CD4-positive, alpha-beta T cell treated with Interferon gamma for 1 hour (primary cell): ENCODE measurements at places on chromosomes 5 and 9.

- no peak for DNase-seq
These were observed 333.5 kb downstream of the EFNA5 start for GRCh38 chr5:107337281-107337680.

DNA sequence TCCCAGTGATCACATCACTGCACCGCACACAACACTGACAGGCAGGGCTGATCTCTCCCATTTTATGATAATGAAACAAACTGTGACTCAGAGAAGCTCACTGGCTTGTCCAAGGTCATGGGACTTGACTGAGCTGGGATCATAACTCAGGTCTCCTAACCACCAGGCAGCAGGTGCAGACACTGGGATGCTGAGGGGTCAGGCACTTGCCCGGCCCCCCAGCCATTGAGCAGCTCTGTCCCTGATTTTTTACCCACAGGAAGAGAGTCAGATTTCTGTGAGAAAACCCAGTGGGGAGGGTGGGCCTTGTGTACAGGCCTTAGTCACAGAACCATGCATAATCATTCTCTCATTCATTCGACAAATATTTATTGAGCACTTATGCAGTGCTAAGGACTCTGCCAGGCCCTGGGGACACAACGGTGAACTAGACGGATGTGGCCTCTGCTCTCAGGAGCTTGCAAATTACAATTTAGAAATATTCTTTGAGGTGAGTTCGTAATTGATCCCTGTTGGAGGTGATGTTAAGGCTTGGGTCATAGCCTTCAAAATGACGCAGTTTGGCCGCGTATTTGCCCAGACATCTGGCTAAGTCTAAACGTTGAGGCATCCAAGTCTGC lies 54.5 kb upstream of the TGFBR1 start:
- no peak for DNase-seq

DNA sequence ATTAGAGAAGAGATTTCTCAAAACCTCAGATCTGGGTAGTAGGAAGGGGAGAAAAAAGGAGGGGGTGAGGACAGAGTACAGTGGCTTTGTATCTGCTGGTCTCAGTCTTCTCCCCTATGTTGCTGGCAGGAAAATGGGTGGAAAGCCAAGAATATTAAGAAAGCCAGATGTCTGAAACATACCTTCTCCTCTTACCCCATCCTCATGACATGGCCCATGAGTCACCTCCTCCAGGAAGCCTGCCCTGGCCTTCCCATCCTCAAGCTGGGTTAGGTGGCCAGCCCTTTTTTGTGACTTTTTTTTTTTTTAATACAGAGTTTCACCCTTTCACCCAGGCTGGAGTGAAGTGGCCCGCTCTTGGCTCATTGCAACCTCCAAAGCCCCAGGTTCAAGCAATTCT lies 61.8 kb downstream of the ABCA1 start:
- peak; percentile 37 for DNase-seq

GRCh38 chr5:103942587-103943186 lies 380.1 kb upstream of the NUDT12 start:
- no peak for DNase-seq

DNA sequence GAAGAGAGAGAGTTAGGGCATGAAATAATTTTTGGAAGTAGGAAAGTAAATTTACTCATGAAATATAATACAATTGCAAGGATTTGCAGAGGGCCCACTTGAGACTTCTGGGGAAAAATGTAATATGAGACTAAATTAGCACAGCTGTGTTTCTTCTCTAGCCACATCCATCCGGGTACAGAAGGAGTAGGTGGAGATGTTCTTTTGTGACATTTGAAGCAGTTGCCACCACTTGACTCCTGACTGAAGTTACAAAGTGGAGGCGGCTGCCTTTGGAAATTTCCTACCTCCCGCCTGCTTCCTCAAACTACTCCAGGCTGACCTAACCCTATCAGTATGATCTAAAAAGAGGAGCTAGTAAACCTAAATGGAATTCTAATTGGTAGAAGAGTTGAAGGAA lies 58.1 kb upstream of the SHISAL2B start:
- DNase-seq, result no peak

DNA sequence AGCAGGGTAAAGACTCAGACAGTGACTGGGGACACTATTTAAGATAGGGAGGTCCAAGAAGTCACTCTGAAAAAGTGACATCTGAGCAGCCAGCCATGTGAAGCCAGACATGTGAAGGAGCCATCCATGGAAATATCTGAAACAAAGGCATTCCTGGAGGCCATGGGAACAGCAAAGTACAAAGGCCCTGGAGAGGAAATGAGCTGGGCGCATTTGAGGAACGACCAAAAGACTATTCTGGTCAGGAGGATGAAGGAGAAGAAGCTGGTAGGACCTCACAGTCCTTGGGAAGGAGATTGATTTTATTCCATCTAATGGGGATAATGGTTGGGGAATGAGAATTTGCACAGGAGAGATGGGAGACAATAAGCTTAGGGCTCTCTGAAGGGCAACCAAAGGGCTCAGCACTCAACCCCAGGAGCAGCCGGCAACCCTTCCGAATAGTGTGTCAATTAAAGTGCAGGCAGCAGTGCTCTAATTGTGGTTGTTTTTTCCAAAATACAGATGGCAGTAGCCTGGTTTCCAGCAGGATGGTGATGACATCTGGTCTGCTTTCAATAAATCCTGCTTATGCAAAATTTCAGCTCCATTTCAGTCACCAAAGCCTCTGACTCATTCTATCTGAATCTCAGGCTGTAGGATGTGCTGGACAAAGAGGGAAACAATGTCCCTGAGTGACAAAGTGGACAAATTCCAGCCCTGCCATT lies 26.7 kb downstream of the FOXI1 start:
- no peak for DNase-seq

DNA sequence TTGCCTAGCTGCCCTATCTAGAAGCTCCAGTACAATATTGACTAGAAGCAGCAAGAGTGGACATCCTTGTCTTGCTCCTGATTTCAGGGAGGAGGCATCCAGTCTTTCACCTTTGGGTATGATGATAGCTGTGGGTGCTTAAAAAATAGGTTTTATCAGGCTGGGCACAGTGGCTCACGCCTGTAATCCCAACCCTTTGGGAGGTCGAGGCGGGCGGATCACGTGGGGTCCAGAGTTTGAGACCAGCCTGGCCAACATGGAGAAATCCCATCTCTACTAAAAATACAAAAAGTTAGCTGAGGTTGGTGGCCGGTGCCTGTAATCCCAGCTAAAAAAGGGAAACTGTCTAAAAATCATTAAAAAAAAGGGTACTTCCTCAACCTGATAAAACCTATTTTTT lies 2.0 kb upstream of the CAMSAP1 start:
- DNase-seq, result no peak

DNA sequence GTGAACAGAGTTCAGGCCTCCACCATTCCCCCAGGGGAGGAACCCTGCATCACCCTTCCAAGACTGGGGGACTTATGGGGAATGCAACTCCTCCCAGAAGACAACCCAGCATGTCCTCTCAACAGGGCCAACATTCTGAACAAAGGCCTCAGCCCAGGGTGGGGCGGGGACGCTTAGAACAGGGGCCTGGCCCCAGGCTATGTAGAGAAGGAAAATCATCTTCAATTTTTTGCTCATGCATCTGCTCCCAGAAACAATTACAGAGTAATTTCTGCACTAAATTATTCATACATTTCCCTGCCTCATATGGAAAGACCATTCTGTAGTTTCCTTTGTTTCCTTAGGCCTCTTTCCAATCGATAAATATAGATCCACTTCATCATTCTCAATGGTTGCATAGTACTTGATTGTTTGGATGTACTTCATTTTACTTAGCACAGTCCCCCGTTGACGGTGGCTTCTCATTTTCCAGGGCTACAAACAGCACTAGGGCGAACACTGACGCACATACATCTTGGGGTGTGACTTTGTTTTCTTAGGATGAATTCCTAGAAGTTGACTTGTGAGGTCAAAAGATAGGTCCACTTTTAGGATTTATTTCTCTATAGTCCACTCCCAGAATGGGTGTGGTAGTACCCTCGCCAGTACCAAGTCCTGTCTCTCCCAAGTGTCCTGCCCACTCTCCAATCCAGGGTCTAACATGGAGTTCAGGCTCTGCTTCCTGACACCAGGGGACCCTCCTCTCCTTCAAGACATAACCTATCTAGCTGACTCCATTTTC lies 27.2 kb upstream of the SMU1 start:
- no peak for DNase-seq

DNA sequence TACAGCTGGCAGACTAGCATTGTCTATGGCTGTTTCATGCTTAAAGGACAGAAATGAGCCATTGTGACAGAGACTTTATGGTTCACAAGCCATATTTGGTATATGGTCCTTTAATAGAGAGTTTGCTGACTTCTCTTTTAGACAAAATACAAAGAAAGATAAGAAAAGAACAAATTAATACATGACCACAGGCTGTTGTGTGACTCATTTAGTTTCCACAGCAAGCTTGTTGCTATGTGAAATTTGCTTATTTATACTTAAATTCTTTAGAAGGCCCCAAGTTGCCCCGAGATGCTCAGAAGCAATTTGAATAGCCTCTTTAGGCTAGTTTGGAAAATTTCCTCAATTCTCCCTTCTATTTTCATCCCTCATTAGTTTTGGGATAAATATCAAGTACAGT lies 315.3 kb upstream of the RPS23 start:
- no peak for DNase-seq
